ENCODE measurements at places on chromosomes 11 and 22.

DNA sequence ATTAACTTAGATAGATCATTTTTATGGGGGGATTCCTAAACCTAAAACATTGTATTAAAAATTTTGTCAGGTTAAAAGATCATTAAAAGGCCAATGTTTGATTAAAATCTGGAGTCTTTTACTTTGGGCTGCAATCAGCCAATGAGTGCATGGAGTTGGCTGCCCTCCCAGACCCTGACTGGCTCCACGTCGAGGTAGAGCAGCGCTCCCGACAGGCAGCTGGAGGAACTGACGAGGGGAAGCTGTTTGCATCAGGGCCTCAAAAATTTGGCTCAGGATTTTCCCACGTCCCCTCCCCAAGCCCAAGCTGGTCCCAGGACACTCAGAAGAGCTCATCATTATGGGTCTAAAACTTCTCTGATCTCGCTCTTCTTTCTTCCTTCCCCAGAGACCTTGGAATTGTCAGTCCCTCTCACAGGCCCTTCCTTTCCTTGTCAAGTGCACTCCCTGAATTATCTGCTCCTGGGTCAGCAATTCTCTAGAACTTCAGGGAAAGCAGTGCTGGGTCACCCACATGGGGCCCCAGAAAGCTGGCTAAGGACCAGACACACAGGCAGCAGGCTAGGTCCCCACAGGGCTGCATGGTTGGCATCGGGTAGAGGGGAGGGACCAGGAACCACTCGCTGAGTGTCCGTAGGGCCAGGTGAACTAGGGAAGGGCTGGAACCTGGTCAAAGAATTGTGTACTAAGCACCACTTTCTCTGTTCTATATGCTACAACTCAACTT, 119.6 kb upstream of the IGLL5 start:
- DNase-seq: no peak

DNA sequence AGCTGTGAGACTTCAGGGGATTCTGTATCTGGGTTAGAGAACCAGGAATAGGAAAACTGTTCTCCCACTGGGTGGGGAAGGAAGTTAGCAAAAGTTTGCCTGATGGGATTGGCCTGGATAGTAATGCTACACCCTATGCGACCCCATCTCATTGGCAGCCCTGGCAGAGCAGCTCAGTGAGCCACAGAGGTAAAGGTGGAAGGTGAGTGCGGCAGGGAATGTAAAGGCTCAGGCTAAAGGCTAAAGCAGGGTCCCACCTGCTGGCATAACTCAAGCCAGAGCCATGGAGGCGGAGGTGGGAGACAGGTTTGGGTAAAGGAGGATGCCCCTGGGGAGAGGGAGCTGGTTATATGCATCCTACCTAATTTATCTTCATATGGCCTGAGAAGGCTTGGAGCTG, 18.7 kb downstream of the SSH3 start:
- no peak for DNase-seq

- DNase-seq: no peak
Measured at GRCh38 chr11:62881579-62882430, 1.1 kb downstream of the SLC3A2 start.

GRCh38 chr11:67699521-67699920, 25.1 kb upstream of the ALDH3B2 start:
- no peak for DNase-seq

DNA sequence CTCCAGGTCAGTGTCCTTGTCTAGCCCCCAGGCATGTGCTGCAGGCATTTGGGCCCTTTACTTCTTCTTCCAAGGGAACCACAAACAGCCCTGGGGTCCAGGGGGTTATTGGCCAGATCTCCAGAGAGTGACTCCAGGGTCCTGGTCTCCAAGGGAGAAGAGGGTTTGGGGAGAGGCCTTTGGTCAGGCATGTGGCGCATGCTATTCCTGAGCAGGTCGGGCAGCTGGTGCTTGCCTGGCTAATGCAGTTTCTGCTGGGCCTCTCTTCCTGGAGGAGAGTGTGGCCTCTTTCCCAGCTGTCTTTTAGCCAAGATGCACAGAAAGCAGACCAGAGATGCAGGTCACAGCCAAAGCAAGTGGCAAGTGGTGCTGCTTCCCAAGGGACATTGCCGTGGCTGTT, 3.8 kb upstream of the RFPL2 start:
- no peak for DNase-seq

DNA sequence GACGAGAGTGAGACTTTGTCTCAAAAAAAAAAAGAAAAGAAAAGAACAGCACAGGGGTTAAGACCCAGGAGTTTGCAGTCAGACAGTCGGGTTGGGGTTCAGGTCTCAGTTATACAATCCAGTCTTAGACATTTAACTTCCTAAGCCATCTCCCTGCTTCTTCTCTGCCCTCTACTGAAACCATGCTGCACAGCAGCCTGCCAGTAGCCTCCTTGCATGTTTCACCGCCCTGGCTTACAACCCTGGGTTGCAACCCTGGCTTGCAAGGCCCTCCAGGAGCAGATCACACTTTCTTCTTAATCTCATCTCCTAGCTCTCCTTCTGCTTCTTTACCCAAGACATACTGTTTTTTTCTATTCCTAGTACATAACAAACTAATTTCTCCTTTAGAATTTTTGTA, 5.9 kb upstream of the B3GAT3 start:
- DNase-seq: no peak

DNA sequence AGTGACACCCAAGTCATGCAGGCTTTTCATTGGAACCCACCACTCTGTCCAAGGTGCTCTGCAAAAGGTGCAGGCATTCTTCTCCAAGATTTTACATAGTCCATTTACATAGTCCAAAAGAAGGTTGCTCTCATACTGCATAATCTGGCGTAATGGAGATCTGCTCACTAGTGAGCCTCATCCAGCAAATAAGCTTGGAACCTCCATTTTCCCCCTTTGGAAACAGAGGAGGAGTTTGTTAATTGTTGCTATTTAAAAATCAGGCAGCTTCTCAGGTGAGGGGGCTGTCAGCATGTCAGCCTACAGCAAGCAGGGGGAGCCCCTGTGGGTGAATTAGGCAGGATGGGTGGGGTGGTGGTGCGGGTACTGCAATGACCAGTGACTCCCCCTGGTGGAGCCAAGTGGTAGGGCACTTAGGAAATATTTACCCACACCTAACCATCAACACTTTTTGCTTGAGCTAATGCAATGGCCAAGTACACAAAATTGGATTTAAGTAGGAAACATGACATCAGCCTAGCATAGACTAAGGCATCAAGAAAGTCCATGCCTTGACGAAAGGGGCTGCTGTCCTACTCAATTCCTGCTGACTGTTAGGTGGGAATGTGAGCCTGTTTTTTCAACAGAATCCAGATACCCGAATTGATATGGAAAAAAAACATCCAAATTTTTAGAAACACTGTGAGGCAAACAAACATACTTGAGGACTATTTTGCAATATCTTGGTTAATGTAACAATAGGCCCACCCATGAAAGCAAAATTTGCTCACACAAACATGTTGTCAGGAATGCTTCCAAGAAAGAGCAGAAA, 64.5 kb downstream of the AMBRA1 start:
- DNase-seq: peak; percentile 65

DNA sequence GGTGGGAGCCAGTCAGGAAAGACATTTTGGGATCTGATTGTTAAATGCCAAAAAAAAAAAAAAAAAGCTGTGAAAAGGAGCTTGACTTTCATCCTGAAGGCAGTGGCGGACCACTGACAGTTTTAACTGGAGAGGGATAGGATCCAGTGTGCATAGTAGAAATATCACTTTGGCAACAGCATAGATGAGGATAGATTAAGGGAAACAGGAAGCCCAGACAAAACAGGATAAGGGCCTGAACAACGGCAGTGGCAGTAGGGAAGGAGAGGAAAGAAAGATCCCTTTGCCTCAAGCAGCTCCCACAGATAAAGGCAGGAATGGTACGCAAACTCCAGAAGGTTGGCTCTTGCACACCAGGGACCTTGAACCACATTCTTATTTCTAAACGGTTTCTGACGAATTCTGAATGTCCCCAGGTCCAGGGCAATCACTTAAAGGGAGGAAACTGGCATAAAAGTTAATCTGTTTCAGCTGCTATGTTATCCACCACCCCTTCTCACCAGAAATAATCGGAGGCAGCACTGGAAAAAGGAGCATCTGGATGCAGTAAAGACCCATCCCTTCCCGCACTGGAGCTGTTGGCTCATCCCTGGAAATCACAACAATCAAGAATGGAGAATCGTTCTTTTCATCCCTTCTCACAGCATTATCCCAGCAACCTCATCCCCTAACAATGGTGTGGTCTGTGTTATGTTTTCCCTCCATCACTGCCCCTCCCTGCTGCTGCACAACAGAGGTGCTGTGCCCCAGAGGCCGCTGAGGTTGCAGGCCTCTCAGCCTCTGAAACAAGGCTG, 99.1 kb downstream of the GAB2 start:
- DNase-seq: no peak

DNA sequence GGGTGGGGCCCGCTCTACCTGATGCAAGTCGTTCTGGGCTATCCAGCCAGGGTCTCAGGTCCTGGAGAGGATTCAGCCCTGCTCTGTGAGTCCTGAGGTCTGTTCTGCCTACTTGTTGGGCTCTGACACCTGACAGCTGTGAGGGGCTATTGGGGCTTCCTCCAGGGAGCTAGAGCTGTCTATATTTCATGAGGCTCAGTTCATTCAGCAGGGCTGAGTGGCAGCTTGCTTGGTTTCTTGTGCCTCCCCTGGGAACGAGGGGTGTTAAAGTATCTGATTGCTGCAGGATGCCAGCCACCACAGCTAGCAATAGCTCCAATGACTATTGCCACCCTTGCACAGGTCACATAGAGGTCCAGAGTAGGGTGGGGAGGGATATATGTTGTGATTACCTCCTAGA, 26.7 kb downstream of the INSC start:
- no peak for DNase-seq

GRCh38 chr11:131998020-131998419, 627.6 kb downstream of the NTM start:
- DNase-seq: no peak

DNA sequence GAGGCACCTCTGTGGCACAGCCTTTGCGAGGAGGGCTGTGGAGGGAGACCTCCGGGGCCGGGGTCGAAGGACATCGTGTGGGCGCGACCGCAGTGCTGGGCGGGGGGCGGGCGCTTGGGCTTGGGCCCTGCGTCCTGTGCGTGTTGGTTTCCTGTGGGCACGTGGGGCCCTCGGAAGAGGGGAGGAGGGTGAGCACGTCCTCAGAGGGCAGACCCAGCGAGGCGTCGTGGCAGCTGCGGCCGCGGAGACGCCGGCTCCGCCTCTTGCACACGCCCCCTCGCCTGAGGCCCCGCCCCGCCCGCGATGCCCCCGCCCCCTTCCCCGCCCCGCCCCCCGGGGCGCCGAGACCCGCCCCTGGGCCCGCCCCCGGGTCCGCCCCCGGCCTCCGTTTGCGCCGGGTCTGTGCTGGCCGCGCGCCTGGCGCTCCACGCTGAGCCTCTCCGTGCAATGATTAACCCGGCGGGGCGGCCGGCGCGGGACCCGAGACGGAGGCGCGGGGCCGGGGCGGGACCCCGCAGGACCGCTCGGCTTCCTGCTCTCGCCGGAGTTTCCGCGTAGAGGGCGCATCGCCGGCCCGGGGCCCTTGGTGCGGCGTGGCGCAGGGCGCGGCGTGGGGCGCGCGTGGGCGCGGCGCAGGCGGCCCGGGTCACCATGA, at the start of gene PRR5:
Gene PRR5, plus strand, starts transcription at position 381 of the 655 bp plus-strand sequence. Its CDS starts 271 bp downstream, at position 652.
- peak; percentile 69 for DNase-seq

- DNase-seq: no peak
Measured at GRCh38 chr11:23143022-23143421, 282.7 kb upstream of the CCDC179 start.

DNA sequence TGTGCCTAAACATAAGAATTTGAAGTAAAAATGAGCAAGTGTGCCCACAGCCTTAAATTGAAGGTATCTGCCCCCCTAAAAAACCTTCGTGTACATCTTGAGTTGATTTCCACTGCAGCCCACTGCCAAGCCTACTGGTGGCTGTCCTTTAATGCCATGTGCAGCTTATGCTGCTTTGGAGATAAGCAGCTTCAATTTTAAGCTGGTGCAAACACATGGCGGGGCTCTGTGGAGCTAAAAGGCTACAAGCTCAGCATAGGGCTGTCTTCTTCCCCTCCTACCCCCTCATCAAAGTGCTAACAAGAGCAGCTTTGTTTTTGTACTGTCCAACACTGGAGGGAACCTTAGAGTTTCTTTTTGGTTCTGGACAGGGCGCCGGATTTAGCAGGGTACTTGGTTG, 128.5 kb upstream of the LMO1 start:
- no peak for DNase-seq

DNA sequence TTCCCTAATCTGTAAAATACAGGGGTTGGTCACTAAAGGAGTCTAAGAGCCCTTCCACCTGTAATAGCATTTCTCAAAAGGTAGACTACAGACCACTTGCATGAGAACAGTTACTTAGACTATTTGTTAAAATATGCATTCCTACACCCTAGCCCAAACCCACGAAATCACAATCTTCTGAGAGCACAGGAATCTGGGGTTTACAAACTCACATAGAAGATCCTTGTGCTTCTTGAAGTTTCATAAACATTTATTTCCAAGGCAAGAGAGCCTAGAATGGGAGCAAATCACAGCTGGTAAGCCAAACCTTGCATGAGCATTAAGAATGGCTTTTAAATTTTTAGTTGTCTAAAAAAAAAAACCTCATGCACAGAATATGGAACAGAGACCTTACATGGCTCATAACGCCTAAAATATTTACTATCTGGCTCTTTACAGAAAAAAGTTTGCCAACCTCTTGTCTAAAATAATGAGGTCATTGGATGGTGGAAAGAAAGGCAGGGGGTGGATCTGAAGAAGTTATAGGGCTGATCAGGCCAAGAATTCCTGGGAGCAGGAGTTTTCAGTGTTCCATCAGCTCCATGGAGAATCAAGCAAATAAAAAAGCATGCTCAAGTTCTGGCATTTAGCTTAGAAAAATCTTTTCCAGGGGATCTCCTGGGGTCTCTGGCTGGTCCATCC, 133.4 kb downstream of the CCDC34 start:
- DNase-seq: no peak

- no peak for DNase-seq
Measured at GRCh38 chr11:112017538-112017937, 7.7 kb upstream of the DLAT start.

GRCh38 chr22:50090412-50090714, 557 bp downstream of the MOV10L1 start:
- DNase-seq: no peak

- DNase-seq: no peak
Measured at GRCh38 chr11:94583213-94583865, 16.2 kb downstream of the PIWIL4 start.

DNA sequence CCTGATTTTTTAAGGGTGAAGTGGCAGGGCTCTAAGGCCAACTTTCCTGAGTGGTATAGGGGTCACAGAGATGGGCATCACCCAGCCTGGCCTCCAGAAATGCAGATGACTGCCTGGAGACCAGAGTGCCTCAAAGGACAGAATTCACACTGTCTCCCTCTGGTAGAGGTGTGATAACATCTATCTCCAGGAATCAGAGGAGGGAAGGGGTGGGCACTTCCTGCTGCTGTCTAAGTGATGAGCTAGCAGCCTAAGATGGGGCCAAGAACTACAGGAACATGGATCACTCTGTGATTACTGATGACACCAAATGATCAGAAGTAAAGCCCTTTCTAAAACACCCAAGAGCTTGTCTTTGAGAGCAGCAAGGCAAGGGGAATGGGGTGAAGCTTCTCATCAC, 61.9 kb downstream of the C11orf58 start:
- no peak for DNase-seq
